Stimulated activated CD8-positive, alpha-beta memory T cell treated with anti-CD3 and anti-CD28 coated beads, Interleukin-2, amount 100 ng/mL, for 48 hours (primary cell): ENCODE measurements at places on chromosomes 4 and X.

GRCh38 chr4:151669990-151670389, 90.8 kb downstream of the GATB start:
- no peak for DNase-seq

GRCh38 chr4:167779864-167780263, 312.5 kb upstream of the ANXA10 start:
- no peak for DNase-seq

- no peak for DNase-seq
These were observed 1495.5 kb downstream of the PCDH18 start for GRCh38 chr4:136036744-136037143.

GRCh38 chrX:153921511-153922446, 4.3 kb downstream of the ARHGAP4 start:
- no peak for DNase-seq

DNA sequence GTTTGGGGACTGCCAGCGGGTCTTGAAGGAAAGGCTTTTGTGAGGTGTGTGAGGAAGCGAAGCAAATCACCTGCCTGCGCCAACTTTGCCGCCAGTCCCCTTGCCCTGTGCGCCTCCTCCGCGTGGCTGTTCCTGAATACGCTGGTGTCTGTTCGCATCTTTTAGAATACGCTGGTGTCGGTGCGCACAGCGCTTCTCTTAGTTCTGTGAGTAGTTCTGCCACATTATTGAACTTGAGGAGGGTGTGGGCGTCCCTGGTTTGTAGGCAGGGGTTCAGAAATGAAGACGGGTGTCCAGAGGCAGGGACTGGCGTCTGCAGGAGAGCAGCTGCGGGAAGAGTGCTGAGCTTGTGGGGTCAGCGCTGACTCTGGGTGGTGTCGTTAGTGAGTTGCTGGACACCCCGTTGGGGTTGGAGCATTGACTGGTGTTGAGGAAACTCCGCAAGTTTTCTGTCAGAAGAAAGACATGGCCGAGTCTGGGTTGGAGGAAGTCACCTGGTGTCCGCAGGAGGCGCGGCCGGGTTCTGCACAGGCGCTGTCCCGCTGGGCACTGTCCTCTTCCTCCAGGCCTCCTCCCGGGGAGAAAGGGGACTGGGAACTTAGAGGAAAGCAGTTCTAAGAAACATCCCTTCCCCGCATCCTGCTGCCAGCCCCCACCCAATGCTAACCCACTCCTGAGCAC, 930 bp downstream of the ZNF718 start:
- no peak for DNase-seq

DNA sequence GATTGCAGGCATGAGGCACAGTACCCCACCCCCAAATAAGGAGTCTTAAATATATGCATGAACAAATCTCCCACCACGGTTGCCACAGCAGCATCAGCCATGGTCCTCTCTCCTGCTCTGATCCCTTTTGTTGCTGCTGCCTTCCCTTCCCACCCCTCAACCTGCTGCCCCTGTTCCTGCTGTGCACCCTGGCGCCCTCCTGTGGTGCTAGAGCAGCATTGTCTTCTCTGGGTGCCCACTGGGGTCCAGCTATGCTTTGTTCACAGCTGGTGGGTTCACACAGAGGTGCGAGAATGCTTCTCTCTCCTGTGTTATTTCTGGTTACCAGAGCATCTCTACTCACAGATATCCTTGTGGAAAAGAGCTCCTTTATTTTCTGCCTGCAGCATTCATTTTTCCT, 116.2 kb downstream of the GATB start:
- DNase-seq = no peak

- no peak for DNase-seq
These were observed 628.4 kb downstream of the SPRY1 start for GRCh38 chr4:124025000-124025399.

- no peak for DNase-seq
These were observed 15.8 kb downstream of the SORBS2 start for GRCh38 chr4:185796176-185796575.
